ENCODE measurements at places on chromosomes 5 and 9. TPM values are rescaled to one million over a fixed set of nuclear protein-coding genes. Genes with fewer than 3 reads are reported as not detected.
A peak's percentile ranks its signal among the peaks of the same experiment; 100 is the strongest.

DNA sequence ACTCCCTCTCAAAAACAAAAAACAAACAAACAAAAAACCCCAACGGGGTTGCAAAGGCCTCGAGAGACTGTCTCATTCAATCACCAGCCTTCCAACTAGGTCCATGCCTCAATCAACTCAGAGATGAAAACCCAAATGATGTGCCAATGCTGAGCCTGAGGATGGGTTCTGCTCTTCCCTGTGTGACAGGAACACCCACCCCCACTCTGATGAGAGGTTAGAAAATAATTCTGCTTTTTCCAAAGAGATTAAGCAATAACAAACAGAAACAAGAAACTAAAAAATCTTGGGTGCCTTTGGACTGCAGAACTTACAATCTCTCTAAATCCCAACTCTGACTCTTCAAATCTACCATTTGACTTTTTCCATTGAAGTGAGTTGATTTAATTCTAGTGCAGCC is 25.5 kb upstream of the FBP1 start:
- DNase-seq: no peak

DNA sequence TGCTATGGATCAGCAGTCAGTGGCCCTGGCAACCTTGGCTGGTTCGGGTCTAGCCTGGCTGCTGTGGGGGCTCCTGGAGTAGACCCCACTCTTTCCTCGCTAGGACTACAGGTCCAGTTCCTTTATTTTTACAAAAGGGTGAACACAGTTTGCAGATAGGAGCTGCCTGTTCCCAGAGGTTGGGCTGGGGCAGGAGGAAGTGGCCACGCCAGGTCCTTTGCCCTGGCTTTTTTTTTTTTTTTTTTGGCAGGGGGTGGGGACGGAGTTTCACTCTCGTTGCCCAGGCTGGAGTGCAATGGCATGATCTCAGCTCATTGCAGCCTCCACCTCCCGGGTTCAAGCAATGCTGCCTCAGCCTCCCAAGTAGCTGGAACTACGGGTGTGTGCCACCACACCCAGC is 7.9 kb downstream of the SLC2A6 start:
- no peak for DNase-seq

DNA sequence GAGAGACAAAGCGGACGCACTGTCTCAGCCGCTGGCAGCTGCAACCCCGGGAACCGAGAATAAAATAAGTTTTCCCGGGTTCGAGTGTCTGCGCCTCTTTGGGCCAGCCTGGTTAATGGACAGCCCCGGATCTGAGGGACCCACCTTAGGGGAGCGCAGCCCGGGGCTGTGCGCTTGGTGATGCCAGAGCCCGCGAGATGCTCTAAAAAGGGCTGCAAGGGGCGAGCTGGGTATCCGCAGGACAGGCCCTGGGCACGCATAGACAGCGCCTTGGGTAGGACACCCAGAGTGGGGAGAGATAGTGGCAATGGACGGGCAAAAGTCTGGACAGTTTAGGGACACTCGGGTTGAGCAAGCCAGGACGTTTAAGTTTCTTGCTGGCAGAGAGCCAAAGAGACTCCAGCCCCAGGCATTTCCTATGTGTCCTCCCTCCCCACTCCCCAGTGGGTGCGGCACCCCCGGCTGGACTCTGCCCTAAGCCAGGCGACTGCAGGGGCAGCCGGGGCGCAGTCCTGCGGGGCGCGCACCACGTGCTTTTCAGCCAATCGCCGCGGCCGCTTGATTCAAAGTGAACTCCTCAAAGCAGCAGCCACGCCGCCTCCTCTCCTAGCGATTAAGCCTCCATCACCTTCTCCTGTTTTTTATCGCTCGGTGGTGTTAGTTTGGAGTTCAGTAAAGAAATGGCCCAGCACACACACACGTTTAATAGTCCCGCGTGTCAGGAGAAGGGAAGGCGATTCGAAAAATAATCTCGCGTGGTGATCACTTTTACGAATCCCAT is 616 bp upstream of the ENC1 start:
- peak; percentile 19 for DNase-seq

NUTM2F gene
- not detected for polyA plus RNA-seq

IL4 gene
- polyA plus RNA-seq: not detected

DNA sequence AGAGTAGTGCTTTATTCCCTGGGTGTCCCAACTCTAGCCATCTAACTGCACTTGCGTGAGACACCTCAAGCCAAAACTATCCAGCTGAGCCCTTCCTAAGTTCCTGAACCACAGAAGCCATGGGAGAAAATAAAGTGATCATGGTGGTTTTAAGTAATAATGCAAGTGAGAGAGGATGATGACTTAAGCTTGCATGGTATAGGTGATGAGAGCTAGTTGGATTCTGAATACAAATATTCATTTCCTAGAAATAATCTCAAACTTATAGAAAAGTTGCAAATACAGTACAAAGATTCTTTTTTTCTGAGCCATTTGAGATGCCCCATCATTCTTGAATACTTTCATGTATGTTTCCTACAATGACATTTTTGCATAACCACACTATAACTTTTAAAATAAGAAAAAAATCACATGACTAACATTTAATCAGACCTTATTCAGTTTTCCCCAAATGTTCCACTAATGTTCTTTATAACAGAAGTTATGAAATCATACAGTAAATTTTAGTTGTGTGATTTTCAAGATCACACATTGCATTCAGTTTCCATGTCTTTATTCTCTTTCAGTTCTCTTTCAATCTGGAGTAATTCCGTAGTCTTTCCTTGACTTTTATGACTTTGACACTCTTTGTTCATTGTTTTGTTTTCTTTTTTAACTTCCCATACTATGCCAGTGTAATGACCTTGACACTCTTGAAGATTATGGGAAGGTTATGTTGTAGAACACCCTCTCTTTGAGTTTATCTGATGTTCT is 5.5 kb upstream of the AK3 start:
- no peak for DNase-seq

PARP8 gene
- 45.7 TPM for polyA plus RNA-seq

SLC36A3 gene
- polyA plus RNA-seq: not detected

DNA sequence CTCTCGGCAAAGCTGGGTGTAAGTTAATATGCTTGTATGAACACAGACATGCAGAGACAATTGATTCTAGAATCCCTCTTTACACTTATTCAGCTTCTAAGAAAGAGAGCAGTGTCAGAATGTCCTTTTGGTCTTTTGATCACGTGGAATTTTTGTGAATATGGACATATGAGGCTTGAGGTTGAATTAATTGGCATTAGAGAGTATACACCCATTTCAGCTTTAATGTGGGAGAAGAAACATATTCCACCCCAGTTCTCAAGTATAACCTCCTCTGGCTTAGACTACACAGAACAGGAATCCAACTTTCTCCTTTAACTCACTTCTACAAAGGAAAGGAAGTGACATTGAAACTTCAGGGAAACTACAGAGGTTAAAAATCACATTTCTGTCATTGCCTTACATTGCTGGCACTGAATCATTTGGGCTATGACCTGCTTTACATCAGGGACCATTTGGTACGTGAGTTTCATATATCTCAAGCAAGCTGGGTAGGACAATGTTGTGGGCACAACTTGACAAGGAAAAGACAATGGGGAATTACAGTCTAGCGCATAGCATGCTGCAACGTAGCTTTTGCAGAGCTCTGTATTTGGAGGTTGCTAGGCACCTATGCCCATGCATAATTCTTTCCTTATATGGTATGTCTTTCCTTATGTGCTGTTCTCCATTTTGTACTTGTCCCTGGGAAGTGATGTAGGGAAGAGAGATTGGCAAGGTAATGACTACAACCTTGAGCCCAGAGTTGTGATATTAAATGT is 19.5 kb downstream of the DAB2 start:
- no peak for DNase-seq

MED7 gene
- polyA plus RNA-seq: 13.5 TPM

GRCh38 chr9:136674786-136675349 is 12.2 kb downstream of the EGFL7 start:
- DNase-seq: no peak

Data from naive thymus-derived CD4-positive, alpha-beta T cell (primary cell).